ENCODE measurements at places on chromosomes 6 and 20.
A peak's percentile ranks its signal among the peaks of the same experiment; 100 is the strongest.

GRCh38 chr6:63458480-63459115, 113.7 kb upstream of the LOC128125822 start:
- no peaks in the 10 kb centered on the region for H3K27me3 ChIP-seq
- no peak overlapping the region for H3K4me3 ChIP-seq
- DNase-seq: no peak
- H3K27ac ChIP-seq: no peak overlapping the region
- no peaks in the 10 kb centered on the region for H3K36me3 ChIP-seq

- DNase-seq: no peak
- peaks cover 6% of the 10 kb centered on the region for H3K27me3 ChIP-seq
- H3K27ac ChIP-seq: no peak overlapping the region
Observed at GRCh38 chr6:51814418-51814817, 273.0 kb downstream of the PKHD1 start.

GRCh38 chr6:52984247-52984646, 10.8 kb downstream of the GSTA4 start:
- no peaks in the 10 kb centered on the region for H3K4me1 ChIP-seq
- no peak for DNase-seq
- no peaks in the 10 kb centered on the region for H3K27me3 ChIP-seq
- peaks cover 59% of the 10 kb centered on the region for H3K36me3 ChIP-seq
- no peak overlapping the region for H3K4me3 ChIP-seq

DNA sequence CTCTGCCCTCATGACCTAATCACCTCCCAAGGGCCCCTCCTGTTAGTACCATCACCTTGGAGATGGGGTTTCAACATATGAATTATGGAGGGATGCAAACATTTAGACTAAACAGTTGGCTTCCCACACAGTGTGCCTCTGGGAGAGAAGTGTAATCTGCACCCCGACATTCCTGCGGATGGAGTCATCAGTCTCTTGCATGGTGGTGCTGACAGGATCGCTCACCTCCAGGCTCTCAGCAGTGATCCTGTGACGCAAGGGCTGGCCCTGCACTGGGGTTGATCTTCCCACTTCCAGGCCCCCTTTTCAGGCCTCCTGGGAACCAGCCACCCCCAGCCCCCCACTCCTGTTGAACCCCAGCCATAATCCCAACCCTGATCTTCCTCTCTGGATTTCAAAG, 16.0 kb upstream of the PI16 start:
- no peaks in the 10 kb centered on the region for H3K36me3 ChIP-seq
- H3K4me3 ChIP-seq: no peak overlapping the region
- H3K4me1 ChIP-seq: peaks cover 33% of the 10 kb centered on the region
- H3K27me3 ChIP-seq: no peaks in the 10 kb centered on the region
- no peak for DNase-seq
- H3K27ac ChIP-seq: no peak overlapping the region

- H3K27ac ChIP-seq: no peak overlapping the region
- H3K4me3 ChIP-seq: no peak overlapping the region
- H3K36me3 ChIP-seq: peaks cover 2% of the 10 kb centered on the region
- H3K27me3 ChIP-seq: no peaks in the 10 kb centered on the region
- peak; percentile 91 for DNase-seq
Observed at GRCh38 chr6:27133281-27134227, 113.9 kb upstream of the PRSS16 start.

DNA sequence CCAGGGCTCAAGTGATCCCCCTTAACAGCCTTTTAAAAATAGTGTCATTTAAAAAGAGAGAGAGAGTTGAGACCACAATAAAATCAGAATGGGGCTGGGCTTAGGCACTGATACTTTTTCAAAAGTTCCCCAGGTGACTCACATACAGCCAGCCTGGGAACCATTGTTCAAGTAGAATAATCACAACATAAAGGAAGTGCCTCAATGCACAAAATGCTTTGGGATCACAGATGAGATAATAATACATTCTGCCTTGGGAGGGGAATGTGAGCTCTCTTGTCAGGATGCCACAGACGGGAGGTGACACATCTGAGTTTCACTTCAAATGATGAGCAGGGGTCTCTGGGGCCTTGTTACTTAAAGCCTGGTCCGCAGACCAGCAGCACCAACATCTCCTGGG, 34.0 kb upstream of the GABRR1 start:
- H3K36me3 ChIP-seq: no peaks in the 10 kb centered on the region
- no peak overlapping the region for H3K27ac ChIP-seq
- no peak overlapping the region for H3K4me3 ChIP-seq
- no peak for DNase-seq
- H3K4me1 ChIP-seq: no peaks in the 10 kb centered on the region
- H3K27me3 ChIP-seq: peaks cover 36% of the 10 kb centered on the region

DNA sequence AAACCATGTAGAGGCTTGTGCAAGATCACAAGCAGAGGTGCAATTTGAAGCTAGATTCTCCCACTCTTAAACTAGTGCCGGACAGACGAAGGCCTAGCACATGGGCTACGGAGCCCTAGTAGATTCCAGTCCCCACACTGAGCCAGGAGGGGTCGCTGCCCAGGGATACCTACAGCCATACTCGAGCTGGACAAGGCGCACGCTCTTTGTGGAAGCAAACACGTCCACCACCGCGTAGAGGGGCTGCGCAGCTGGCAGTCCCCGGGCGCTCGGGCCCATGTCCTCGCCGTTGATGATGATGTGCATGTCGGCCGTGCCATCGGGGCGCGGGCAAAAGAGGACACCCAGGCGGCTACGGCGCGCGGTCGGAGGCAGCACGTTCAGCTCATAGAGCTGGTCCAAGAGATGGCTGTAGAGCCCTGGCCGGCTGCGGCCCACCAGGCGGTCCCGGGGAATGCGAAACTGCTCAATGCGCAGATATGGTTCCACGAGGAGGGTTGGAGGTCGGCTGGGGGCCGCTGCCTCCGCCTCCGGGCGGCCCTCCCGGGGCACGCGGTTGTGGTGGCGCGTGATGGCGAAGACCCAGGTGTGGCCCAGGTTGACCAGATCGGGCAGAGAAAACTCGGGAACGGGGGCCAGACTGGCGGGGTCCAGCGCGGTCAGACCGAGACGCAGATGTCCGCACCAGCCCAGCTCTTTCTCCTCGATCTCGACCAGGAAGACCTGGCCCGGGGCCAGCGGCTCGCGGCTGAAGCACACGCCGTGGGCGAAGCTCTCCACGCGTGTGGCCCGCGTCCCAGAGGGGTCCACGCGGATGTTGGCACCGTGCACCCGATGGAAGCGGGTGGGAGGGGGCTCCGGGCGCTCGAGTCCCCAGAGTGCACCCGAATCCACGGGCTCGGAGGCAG, 677 bp downstream of the NEURL2 start:
- H3K4me3 ChIP-seq: peak overlapping the region; percentile 88
- peak; percentile 94 for DNase-seq
- H3K27ac ChIP-seq: peak overlapping the region; percentile 93
- no peaks in the 10 kb centered on the region for H3K27me3 ChIP-seq
- peaks cover 22% of the 10 kb centered on the region for H3K4me1 ChIP-seq

DNA sequence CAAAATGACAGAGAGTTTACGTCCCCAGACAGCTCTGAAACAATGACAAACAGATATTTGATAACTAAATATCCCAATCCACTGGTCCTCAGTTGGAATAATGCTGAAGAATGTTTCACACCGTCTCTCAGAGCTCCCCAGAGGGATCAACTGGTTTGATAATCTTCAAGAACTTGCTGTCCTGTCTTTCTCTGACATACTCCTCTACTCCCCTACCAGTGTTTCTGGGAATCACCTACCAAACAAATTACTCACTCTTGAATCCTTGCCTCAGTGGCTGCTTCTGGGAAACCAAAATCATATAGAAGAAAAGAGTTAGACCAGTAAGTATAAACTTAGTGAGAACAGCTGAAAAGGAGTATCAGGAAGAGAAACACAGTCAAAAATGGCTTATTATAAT, 469.7 kb upstream of the JAG1 start:
- H3K4me3 ChIP-seq: no peak overlapping the region
- H3K27me3 ChIP-seq: no peaks in the 10 kb centered on the region
- H3K4me1 ChIP-seq: peaks cover 50% of the 10 kb centered on the region
- peak overlapping the region; percentile 86 for H3K27ac ChIP-seq
- no peak for DNase-seq

- H3K27me3 ChIP-seq: no peaks in the 10 kb centered on the region
- no peak overlapping the region for H3K27ac ChIP-seq
- H3K4me3 ChIP-seq: no peak overlapping the region
- DNase-seq: peak; percentile 38
Observed at GRCh38 chr20:6044115-6044514, 9.7 kb downstream of the LRRN4 start.

- H3K4me1 ChIP-seq: peaks cover 28% of the 10 kb centered on the region
- H3K36me3 ChIP-seq: peaks cover 22% of the 10 kb centered on the region
- no peak for DNase-seq
- H3K27me3 ChIP-seq: no peaks in the 10 kb centered on the region
- peak overlapping the region; percentile 47 for H3K27ac ChIP-seq
- no peak overlapping the region for H3K4me3 ChIP-seq
Observed at GRCh38 chr6:17405944-17406245, 12.5 kb downstream of the CAP2 start.

GRCh38 chr6:139325686-139326085, 33.9 kb upstream of the TXLNB start:
- H3K4me3 ChIP-seq: no peak overlapping the region
- H3K27me3 ChIP-seq: no peaks in the 10 kb centered on the region
- peaks cover 17% of the 10 kb centered on the region for H3K4me1 ChIP-seq
- no peak for DNase-seq
- no peaks in the 10 kb centered on the region for H3K36me3 ChIP-seq

DNA sequence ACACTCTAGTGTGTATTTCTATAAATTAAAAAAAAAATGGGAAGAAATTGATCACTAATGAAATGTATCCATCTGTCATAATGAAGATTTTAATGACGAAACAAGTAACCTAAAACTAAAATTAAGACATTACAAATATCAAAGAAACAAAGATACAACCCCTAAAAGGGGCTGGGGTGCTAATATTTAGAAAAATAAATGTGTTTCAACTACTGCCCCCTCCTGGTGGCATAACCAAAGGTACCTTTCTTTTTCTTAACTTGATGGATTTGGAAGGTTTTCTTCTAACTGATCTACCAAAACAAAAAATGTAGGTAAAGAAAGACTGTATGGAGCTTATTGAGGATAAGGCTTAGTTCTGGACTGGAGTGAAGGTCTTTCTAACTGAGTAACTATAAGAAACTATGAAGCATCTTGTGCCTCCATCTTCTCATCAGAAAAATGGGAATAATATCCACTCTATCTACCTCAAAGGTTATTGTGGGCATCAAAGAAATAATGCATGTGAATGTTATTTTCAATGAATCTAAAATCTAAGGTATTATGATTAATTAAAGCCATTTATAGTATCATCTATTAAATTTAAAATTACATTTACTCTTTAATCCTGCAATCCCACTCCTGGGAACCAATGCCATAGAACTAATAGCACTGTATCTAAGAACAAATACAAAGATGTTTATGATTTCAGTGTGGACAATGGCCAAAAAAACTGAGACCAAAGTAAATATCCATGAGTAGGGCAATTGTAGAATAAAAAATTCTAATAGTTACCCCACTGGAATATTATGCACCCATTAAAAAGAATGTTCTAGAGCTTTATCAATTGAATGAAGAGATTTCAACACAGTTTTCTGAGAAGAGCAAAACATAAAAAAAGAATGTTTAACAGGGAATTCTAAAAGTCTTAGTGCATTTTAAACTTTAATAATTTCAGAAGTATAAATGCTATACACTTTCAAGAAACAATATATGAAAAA, 117.2 kb downstream of the BACH2 start:
- no peak overlapping the region for H3K4me3 ChIP-seq
- H3K27ac ChIP-seq: no peak overlapping the region
- DNase-seq: no peak

GRCh38 chr6:133923938-133924593, 29.0 kb upstream of the TBPL1 start:
- no peak for DNase-seq
- no peak overlapping the region for H3K27ac ChIP-seq
- H3K36me3 ChIP-seq: no peaks in the 10 kb centered on the region
- H3K4me1 ChIP-seq: peaks cover 5% of the 10 kb centered on the region
- peaks cover 38% of the 10 kb centered on the region for H3K27me3 ChIP-seq
- H3K4me3 ChIP-seq: no peak overlapping the region

- H3K27me3 ChIP-seq: no peaks in the 10 kb centered on the region
- H3K4me1 ChIP-seq: peaks cover 49% of the 10 kb centered on the region
- H3K4me3 ChIP-seq: no peak overlapping the region
- DNase-seq: no peak
Observed at GRCh38 chr6:139763468-139764210, 389.2 kb upstream of the CITED2 start.

DNA sequence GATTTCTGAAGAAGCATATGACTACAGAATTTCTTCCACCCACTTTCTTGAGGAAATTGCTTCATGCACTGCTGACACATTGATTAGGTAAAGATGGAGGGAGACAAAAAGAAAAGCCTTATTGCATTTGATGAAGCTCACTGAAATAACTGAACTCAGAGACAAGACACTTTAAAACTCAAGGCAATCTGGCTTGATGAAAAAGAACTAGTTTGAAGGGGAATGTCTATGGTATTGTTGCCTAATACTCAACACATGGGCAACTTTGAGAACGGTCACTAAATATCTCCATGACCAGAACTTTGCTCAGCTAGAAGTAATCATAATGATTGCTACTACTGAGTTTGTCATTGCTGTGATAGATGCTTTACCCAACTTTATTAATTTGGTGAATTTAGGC, 38.1 kb downstream of the HTR1B start:
- H3K36me3 ChIP-seq: peaks cover 3% of the 10 kb centered on the region
- H3K27me3 ChIP-seq: no peaks in the 10 kb centered on the region
- peaks cover 16% of the 10 kb centered on the region for H3K4me1 ChIP-seq
- no peak overlapping the region for H3K4me3 ChIP-seq

GRCh38 chr6:52497652-52498408, 77.7 kb downstream of the EFHC1 start:
- peaks cover 60% of the 10 kb centered on the region for H3K36me3 ChIP-seq
- no peak overlapping the region for H3K4me3 ChIP-seq
- peak; percentile 60 for DNase-seq

DNA sequence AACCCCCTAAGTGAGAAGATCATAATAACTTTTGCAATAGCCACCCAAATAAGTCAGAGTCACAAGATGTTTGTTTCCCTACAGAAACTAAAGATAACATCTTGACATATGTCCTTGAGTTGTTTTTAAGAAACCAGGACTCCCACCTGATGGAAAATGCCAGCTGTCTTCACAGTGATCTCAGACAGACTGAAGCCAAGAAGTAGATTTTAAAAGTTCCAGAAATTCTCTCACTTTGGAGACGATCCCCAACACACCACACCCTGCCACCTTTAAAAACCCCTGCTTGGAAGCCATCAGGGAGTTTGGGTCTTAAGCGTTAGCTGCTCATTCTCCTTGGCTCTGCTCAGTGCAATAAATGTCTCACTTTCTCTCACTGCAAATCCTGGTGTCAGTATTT, 63.0 kb downstream of the GPR6 start:
- H3K27me3 ChIP-seq: peaks cover 26% of the 10 kb centered on the region
- no peaks in the 10 kb centered on the region for H3K36me3 ChIP-seq
- H3K4me1 ChIP-seq: peaks cover 5% of the 10 kb centered on the region

DNA sequence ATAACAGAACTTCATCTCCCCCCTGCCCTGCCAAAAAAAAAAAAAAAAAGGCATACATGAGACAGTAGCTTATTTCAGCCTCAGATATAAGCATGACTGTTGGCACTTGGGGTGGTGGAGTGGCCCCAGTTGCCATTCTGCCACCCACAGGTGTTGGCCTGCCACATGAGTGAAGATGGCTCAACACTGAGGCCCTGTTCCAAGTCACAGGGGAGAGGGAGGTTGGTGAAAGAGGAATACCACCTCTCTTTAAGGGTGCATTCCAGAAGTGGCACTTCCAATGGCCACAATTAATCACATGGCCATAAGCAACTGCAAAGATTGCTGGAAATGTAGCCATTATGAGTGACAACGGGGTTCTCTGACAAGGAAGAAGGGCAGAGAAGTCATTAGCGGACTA, 61.9 kb upstream of the JARID2 start:
- H3K36me3 ChIP-seq: no peaks in the 10 kb centered on the region
- H3K27me3 ChIP-seq: no peaks in the 10 kb centered on the region
- no peaks in the 10 kb centered on the region for H3K4me1 ChIP-seq

All from osteocyte (in vitro differentiated cells).